ENCODE measurements at places on chromosomes 4 and X.
A peak's percentile ranks its signal among the peaks of the same experiment; 100 is the strongest.

- no peak for DNase-seq
These were observed 1.2 kb downstream of the PPARGC1A start for GRCh38 chr4:23888421-23889319.

- no peak for DNase-seq
These were observed 53.8 kb upstream of the LNX1 start for GRCh38 chr4:53645108-53645507.

GRCh38 chr4:83083925-83084475 lies 30.5 kb downstream of the PLAC8 start:
- DNase-seq: peak; percentile 78

DNA sequence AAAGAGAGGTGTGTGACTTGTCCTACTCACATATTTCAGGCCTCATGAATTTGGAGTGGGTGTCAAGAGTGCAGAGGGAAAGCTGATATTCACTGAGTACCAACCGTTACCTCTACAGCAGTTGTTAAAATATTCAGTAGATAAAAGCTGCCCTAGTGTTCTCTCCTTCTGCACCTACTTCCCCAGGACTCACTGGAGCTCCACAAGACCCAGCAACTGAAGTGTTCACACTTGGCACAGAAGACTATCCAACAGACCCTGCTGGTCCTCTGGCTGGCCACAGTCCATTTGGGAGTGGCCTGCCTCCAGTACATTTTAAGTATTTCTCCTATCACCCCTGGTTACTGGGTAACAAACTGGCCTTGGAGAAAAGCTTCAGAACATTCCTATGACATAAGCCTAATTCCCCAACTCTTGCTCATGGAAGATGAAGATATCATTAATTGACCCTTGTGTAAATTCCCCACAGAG lies 70.8 kb downstream of the PPARGC1A start:
- no peak for DNase-seq

GRCh38 chrX:19666950-19667349 lies 151.6 kb upstream of the MAP3K15 start:
- no peak for DNase-seq

DNA sequence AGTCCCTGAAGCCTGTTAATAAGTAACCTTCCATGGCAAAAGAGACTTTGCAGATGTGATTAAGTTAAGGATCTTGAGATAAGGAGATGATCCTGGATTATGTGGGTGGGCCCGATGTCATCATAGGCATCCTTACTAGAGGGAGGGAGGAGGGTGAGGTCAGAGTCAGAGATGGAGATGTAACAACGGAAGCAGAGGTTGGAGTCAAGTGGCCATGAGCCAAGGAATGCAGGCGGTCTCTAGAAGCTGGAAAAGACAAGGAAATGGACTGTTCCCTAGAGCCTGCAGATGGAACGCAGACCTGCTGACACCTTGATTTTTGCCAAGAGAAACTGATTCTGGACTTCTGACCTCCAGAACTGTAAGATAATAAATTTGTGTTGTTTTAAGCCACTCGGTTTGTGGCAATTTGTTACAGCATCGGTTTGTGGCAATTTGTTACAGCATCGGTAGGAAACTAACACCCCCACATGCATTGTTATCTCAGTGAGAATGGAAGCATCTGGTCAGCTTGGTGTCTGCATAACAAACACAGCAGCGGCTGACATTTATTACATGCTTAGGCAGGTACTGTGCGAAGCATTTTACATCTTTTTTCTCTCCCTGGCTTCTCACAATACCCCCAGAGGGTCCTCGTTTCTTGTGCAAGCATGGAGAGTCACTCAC lies 55.6 kb downstream of the CLDN34 start:
- no peak for DNase-seq

DNA sequence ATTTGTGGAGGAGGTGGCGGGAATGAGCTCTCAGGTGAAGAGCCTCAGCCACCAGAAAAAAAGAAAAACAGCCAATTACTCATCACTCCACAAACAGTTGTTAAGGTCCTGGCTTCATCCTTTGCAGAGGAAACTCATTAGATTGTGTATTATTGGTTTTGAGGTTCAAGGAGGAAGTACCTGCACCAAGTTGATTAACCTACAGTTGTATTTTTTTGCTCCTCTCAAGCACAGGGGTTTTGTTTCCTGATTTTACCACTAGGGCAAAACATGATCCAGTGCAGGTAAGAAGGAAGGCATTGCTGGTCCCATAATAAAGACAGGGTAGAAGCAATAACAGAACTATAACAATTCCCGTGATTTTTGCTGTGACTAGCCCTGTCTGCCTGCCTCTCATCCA lies 84.0 kb upstream of the QRFPR start:
- no peak for DNase-seq

DNA sequence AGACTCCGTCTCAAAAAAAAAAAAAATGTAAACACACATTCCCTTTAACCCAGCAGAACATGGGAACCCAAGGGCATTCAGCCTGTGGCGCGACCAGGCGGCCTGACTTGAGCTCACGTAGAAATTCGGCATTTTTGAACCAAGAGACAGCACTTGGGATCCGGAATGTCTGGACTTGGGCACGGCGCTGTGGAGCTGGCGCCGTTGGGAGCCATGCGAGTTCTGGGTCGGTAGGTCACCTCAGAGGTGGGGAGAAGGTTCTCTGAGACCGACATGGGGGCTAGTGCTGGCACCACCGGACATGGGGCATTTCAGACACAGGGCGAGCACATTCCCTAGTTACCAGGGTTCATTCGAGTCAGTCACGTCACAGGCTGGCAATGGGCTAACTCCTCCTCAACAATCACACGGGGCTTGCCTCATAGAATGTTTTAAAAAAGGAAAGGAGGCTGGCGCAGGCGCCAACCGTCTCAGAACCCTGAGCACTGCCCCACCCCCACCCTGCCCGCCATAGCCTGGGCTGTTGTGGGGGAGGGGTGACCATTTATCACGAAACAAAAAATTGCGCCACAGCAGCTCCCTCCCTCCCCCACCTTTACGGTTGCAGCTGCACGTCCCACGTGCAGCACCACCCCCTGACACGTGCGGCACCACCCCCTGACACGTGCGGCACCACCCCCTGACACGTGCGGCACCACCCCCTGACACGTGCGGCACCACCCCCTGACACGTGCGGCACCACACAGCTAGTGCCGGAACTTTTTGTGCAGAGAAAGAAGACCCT lies at the start of gene TEX28:
Gene TEX28, minus strand, starts transcription at position 334 of the 784 bp plus-strand sequence. CDS start 3,007 bp downstream, outside the sequence.
- DNase-seq: no peak

- no peak for DNase-seq
These were observed 72.5 kb upstream of the GRXCR1 start for GRCh38 chr4:42819863-42820514.

DNA sequence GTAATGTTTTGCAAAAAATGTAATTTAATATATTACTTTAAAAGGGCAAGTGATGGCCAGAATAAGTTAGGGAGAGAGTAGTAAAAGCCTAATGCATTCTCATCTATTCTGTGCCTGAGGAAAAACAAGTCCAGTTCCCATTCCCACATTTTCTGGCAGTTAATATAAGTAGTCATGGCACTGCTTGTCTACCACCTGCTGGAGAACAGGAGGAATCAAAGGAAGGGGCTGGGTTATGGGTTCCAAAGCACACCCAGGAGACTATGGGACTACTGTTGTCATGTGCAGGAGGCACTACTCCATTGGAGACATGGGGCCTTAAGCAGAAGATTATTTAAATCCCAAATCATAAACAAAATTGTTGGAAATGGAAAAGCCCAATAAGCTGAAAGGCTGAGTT lies 2618.6 kb downstream of the ARAP2 start:
- no peak for DNase-seq

DNA sequence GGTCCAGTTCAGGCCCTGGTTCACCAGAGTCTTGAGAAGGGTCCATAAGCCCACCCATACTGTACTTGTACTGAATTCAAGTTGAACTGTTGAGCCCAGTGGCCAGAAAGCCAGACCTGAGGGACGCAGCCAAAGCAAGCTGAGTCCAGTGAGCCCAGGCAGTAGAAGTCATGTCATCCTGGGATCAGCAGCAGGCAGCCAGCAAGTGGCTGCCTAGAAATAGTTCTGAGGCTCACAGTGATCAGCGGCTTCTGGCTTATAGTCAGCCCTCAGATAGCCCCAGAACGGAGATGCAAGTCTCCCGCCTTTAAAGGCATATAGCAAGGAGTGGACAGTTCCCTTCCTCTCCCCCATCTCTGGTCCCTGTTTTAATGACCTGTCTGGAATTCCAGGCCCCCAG lies 347.1 kb downstream of the FBXW7 start:
- DNase-seq: no peak

- DNase-seq: peak; percentile 19
These were observed 548 bp downstream of the TLR1 start for GRCh38 chr4:38803833-38804653.

GRCh38 chr4:48445704-48446103 lies 37.4 kb upstream of the SLC10A4 start:
- DNase-seq: peak; percentile 20

- no peak for DNase-seq
These were observed 195.9 kb downstream of the TSPAN5 start for GRCh38 chr4:98462487-98462886.

DNA sequence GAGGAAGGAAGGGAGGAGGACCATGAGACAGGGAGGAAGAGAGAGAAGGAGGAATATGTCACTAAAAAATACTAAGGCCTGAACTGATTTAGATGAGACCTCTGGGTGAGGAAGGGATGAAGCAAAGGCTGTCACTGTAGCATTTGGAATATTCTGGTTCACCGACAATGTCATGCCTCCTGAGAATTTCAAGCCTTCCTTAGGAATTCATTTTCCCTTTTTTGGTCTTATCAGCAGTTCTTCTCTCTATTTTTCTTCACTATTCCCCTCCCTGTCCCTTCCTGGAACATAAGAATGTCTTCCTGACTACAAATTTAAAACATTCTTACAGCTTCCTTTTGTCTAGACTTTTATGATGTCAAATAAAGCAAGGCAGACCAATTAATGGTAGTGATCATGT lies 527.8 kb downstream of the INPP4B start:
- no peak for DNase-seq

DNA sequence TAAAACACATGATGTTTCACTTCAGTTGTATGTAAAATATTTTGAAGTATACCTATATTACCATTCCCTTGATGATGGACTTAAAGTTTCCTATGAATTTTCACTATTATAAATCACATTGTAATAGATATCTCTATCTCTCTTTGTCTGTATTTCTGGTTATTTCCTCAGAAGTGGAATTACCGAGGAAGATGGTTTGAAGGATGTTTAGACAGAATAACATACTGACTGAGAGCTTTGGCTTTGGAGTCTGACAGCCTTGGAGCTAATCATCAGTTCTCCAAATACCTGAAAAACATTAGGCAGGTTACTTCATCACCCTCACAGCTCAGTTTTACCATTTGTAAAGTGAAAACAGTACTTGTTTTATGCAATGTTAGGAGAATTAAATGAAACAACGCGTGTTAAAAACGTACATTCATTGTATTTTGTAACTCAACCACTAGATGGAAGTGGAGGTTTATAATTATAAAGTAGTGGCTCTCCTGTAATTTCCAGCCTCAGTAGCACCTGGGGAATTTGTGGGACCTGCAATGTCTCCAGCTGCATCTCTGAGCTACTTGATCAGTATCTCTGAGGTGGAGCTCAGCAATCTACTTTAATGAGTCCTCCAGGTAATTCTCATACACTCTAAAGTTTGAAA lies 14.3 kb downstream of the JCHAIN start:
- peak; percentile 24 for DNase-seq

DNA sequence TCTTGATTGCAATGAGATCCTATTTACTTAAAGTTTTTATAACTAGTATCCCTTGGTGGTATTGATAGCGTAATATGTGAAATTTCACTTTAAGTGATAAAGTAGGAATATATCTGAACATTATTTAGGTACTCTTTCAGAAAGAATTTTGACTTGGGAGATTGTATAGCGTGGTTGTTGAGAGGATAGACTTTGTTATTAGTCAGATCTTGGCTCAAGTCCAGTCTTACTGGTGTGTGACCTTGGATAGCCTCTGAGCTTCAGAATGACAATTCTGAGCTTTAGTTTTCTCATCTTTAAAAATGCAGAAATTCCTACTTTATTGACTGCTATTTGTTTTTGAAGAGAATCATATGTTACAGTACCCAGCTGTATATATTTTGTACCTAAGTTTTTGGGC lies 32.6 kb downstream of the DCK start:
- no peak for DNase-seq

DNA sequence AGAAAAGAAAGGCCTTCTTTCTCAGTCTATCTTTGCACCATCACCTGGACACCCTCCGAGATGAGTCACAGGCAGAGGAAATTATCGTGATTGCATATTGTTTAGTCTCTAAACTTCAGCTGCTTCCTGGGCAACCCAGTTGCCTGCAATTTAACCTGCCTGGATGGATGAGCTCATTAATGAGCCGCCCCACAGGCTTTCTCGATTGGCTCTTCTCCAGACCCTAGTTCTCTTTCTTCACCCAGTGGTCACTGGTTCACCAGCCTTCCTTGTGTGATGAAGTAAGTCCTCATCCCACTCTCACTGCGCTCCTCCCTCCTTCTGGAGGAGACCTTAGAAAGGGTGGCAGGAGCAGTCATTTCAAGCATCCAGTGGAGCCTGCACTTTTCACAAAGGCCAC lies 94.4 kb downstream of the SOWAHB start:
- no peak for DNase-seq

DNA sequence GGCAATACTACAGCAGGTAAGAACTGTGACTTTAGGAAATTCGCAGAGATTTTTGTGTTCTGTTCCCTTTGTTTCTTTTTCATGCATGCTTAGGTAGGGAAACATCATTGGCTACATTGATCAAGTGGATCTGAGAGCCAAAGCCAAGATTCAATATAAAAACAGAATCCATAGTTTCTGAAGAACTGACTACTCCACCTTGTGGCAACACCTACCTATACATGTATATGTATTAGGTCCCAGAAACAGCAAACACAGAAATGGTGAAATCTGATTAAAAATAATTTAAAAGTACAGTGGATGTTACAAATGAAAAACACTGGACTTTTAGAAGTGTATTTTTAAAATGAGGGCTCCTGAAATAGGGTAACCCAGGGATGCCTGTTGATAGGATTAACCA lies 322.6 kb upstream of the MAOA start:
- DNase-seq: no peak

- no peak for DNase-seq
These were observed at the start of gene TLL1 for GRCh38 chr4:165872461-165873297. Gene TLL1, plus strand, starts transcription at chr4:165873237. Its CDS starts 668 bp downstream, at chr4:165873905.

GRCh38 chrX:4570151-4570550 lies 856.7 kb upstream of the PRKX start:
- DNase-seq: no peak

GRCh38 chr4:62881901-62882300 lies 1527.3 kb downstream of the TECRL start:
- no peak for DNase-seq

DNA sequence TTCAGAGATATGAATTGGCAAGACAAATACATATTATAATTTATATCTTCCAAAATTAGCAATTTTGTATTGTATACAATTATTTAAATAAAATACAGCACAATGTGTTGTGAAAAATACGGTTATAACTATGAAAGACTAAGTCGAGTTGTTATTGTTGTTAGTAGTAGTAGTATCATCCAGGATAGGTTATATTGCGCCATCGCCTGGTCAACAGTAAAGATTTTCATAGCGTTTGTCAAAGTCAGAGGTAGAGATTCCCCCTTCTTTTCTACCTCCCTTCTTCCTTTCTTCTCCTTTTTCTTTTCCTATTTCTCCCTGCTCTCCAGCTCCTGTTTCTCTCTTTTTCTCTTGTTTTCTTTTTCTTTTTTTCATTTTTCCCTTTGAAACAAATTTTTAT lies 499.1 kb upstream of the EPHA5 start:
- no peak for DNase-seq
